RPMI7951 (cell line): ENCODE measurements at places on chromosomes 5 and 9. TPM values are rescaled to one million over a fixed set of nuclear protein-coding genes. Genes with fewer than 3 reads are reported as not detected.

- no peak for DNase-seq
These were observed 323.5 kb upstream of the SLC24A2 start for GRCh38 chr9:20112205-20112783.

GRCh38 chr5:157451806-157452205 lies 8.2 kb upstream of the NIPAL4 start:
- DNase-seq: no peak

DNA sequence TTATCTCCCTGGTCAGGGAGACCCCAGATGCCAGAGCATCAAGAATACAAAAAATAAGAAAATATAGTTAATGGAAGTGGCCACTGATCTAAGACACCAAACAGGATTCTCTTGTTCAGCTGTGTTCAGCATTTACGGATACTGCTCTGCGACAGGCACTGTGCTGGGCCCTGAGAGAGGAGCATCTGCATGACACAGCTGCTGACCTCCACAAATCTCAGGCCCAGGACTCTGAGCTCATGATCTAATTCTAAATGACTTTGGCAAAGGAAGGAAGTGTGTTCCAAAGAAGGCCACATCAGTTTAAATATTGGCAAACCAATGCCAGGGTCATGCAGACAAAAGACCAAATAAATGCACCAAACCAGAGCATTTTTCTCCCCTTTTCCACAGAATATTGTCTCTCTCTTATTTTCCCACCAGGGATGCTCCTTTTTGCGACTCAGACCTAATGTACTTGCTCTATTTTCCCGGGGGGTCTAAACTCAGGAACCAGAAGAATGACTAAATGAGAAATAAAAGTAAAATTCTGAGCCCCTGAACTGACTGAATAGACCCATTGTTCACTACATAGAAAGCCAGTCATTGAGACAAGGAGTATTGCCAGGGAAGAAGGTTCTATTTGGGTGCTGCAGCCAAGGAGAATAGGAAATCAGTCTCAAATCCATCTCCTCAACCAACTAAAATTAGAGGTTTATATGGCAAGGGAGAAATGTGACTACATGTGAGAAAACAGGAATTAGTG lies 1.4 kb upstream of the AGGF1 start:
- no peak for DNase-seq

- no peak for DNase-seq
These were observed 44.5 kb downstream of the FBXO10 start for GRCh38 chr9:37531699-37532098.

DNA sequence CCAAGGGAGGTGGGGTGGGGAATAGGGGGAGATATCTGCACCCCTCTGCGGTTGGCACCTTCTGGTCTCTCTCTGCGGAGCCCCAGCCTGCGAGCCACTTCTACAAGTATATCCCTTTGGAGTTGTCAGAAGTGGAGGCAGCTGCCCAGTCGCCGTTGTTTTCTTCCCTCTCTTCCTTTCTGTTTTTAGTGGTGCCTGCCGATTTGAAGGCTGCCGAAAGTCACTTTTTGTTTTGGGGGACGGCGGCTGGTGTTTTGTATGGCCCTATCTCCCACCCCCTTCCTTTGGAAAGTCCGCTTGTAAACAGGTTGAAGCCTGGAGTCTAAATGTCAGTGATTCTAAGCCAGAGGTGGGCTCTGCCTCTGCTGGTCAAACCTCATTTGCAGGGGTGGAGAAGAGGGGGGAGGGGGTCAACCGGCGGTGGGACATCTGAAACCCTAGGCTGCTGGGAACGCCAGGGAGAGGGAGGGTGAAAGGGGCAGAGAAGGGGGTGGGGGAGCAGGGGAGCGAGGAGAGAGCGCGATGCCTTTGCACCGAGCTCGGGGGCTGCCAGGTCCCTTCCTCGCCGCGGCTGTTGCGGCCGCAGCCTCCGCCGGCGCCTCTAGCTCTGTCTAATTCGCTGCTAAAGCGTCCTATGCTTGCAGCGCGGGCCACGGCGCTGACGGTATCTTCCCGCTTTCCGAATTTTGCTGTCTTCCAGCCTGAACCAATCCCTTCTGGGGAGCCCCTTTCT lies at the start of gene FGF10:
FGF10 (minus strand) TSS at position 331 of the 733 bp plus-strand sequence. CDS start 738 bp downstream, outside the sequence.
- no peak for DNase-seq

DNA sequence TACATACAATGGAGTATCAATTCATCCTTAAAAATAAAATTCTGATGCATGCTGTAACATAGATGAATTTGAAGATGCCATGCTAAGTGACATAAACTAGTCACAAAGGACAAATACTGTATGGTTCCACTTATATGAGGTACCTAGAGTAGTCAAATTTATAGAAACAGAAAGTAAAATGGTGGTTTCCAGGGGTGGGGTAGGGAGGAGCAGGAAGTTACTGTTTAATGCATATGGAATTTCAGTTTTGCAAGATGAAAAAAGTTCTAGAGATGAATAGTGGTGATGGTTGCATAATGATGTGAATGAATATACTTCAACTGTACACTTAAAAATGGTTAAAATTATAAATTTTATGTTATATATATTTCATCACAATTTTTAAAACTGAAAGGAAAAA lies 57.3 kb upstream of the FNIP1 start:
- peak; percentile 8 for DNase-seq

GRCh38 chr5:140135127-140135526 lies 9.4 kb downstream of the IGIP start:
- no peak for DNase-seq

- DNase-seq: no peak
These were observed 29.6 kb upstream of the FCN2 start for GRCh38 chr9:134851020-134851419.

GRCh38 chr5:54261596-54261995 lies 48.8 kb downstream of the ARL15 start:
- no peak for DNase-seq

DNA sequence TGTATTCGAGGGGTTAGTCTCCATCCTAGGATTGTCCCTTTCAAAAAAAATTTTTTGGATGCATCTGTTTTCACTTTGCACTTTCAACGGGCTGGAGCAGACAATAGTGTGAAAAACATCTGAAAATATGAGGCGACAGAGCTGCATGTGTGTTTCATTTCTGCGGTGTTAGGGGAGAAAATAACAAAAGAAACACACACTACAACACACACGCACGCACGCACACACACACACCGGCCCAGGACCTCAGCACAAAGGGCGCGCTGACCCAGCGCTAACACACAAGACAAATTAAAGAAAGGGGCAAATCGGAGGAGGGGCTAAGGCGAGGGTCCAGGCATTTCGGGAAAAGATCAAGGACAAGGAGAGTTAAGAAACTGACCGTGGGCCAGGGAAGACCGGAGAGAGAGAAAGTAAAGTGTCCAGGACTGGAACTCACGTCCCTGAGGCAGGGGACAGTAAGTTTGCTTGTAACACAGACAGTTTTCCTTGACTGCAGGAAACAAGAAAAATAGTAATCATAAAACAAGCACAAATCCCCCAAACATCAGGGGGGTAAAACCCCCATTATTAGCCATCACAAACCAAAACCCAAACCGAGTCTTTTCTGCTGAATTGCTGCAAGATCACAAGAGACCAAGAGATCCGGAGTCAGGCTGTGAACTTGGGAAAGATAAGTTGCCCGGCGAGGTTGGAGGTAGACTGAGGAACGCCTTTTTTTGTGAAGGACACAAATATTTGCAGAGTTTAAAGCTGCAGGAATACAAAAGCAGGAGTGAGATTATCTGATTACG lies 302.1 kb downstream of the PARP8 start:
- DNase-seq: no peak

DNA sequence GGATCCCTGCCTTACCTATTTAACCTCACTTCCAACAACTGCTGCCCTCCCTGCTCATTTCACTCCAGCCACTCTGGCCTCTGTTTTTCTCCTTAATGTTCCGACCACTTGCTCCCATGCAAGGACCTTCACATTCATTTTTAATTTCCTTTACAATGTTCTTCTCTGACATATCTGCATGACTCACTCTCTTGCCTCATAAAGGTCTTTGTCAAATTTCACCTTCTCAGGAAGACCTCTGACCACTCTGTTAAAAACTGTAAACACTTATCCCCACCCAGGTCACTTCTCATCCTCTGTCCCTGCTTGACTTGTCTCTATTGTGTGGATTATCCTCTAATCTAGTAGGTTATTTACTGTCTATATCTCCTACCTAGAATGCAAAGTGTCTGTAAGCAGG lies 751.2 kb downstream of the BRINP1 start:
- DNase-seq: no peak

DNA sequence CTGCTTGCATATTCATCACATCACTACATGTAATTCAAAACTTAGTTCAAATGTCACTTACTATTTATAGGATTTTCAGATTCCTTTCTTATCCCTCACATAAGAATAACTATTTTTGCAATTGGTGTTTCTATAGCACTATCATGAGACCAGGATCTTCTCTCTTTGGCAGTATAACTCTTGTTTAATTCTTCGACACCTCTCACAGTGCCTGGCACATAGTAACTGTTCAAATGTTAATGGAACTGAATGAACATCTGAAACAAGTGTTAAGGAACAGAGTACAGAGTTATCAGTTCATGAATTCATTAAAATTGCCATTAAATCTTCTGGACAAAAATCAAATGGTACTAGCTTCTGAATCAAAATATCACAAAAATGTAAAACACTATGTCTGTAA lies 40.0 kb downstream of the FBXL17 start:
- no peak for DNase-seq

DNA sequence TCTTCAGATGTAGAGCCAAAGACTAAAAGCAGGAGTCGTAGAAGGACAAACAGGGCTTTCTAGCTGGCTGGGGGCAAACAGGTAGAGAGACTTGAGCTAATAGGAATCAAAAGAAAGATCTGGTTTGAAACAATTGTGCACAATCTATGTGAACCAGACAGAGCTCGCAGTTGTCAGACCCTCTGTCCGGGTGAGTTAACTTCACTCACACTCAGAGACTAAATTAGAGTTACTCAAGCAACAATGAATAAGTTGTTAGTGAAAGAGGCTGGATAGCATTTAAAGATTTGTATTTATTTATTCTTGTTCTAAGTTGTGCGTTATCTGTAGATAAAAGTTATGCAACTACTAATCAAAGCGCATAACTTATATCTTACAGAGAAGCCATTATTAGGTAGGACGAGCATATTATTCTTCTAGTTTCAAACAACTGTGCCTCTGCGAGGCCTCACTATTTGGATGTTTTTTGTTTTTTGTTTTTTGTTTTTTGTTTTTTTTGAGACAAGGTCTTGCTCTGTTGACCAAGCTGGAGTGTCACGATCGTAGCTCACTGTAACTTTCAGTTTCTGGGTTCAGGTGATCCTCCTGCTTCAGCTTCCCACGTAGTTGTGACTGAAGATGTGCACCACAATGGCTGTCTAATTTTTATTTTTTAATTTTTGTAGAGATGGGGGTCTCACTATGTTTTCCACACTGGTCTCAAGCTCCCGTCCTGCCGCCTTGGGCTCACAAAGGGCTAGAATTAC lies 13.2 kb upstream of the LNPEP start:
- no peak for DNase-seq

- no peak for DNase-seq
These were observed 32.7 kb upstream of the RIC1 start for GRCh38 chr9:5596173-5596572.

DNA sequence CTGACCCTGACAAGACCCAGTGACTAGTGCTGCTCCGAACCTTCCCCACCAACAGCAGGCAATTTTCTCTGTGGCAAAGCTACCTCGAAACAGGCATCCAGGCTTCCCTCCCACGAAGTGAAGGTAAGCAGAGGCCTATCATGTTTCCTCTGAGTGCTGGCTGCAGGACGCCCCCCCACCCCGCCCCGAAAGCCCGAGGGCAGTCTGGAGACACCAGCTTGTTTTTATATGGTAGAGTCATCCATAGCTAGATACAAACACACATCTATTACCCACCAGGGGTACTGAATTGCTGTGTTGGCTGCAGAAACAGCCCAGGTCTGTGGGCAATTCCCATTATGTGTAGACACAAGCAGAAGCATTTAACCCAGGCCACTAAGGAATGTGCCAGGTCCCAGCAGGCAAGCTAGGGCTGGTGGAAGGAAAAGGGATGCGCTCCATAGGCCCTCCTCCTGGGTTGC lies 40.4 kb downstream of the LIX1 start:
- DNase-seq: peak; percentile 4

DNA sequence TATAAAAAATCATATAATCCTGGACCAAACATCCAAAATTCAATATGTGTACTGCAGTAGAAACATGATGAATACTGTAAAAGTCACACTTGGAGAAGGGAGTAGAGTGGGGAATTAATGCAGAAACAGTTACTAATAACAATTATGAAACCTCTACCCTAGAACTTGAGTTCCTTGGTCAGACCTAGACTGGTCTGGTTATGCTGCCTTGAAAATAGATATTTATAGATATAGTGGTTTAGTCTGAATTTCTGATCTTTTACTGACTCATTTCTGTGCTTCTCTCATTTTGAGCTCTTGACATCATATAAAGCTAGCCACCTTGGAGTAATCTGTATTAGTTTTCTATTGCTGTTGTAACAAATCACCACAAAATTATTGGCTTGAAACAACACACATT lies 808.7 kb upstream of the CDH10 start:
- DNase-seq: no peak

- DNase-seq: no peak
These were observed 287.8 kb upstream of the TMEM161B start for GRCh38 chr5:88556406-88556805.

DNA sequence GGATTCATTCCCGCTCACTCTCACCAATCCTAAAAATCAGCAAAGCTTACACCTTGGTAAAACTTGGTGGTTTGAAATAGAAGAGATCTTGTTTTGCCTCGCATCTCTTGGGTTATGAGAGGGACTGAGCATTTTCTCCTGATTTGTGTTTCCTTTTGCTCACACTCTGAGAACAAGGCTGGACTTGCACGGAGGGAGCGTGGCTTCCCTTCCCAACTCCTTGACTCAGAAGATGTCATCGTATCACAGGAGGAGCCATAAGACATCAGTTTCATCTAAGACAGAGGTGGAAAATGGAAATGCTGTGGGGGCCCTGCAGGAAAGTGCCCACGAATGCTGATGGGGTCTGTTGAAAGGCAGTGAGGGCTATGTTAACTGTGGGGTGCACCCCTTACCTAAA lies 37.4 kb downstream of the CTSL start:
- no peak for DNase-seq

- DNase-seq: no peak
These were observed 13.4 kb downstream of the NPR3 start for GRCh38 chr5:32724526-32724925.

DNA sequence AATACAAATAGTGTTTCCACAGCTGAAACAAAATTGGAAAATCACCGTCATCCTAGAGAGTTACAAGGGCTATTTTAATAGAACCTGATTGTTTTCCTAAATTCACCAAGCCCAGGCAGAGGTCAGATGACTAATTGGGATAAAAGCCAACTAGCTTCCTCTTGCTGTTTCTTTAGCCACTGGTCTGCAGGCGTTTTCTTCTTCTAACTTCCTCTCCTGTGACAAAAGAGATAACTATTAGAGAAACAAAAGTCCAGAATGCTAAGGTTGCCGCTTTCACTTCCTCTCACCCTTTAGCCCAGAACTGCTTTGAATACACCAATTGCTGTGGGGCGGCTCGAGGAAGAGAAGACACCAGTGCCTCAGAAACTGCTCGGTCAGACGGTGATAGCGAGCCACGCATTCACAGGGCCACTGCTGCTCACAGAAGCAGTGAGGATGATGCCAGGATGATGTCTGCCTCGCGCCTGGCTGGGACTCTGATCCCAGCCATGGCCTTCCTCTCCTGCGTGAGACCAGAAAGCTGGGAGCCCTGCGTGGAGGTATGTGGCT lies at the start of gene TLR4:
TLR4 (plus strand) TSS at position 380 of the 552 bp plus-strand sequence; CDS start at position 450, 70 bp downstream.
- peak; percentile 85 for DNase-seq

GRCh38 chr5:44495280-44495679 lies 106.1 kb upstream of the FGF10 start:
- DNase-seq: no peak

The THBS4 gene
- under 0.01 and 0.36 TPM in 2 replicates for total RNA-seq

The CERCAM gene
- total RNA-seq: 70.6 and 72.0 TPM in 2 replicates

The GMCL2 gene
- total RNA-seq: not detected in 2 replicates

The EGFL7 gene
- total RNA-seq: 1.6 and 4.1 TPM in 2 replicates
